CD4-positive, alpha-beta memory T cell (primary cell): ENCODE measurements at places on chromosomes 12 and 14. TPM values are rescaled to one million over a fixed set of nuclear protein-coding genes. Genes with fewer than 3 reads are reported as not detected.

- peak overlapping the region; percentile 92 for H3K27ac ChIP-seq
- no peaks in the 10 kb centered on the region for H3K36me3 ChIP-seq
- DNase-seq: no peak
- no peaks in the 10 kb centered on the region for H3K27me3 ChIP-seq
- peaks cover 51% of the 10 kb centered on the region for H3K4me1 ChIP-seq
These were observed 536 bp downstream of the TM7SF3 start for GRCh38 chr12:27013611-27014084.

DNA sequence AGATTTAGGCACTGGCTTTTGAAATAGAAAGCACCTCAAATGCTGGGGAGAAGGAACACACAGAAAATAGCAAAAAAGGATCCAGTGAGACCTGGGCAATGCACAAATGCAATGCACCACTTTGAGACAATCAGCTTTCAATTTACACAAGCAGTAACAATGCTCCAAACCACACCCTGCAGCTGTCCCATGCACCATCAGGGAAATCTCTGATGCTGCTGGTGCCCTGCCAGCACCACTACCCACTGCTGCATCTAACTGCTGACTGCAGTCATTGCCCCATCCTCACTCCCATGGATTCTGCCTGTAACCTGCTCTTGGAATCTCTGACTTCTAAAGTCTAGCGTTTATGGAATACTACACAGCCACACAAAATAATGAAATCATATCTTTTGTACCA, 21.0 kb upstream of the HMGA2 start:
- no peak overlapping the region for H3K4me3 ChIP-seq
- H3K27ac ChIP-seq: no peak overlapping the region
- DNase-seq: no peak
- no peaks in the 10 kb centered on the region for H3K27me3 ChIP-seq
- H3K4me1 ChIP-seq: no peaks in the 10 kb centered on the region
- no peaks in the 10 kb centered on the region for H3K36me3 ChIP-seq

DNA sequence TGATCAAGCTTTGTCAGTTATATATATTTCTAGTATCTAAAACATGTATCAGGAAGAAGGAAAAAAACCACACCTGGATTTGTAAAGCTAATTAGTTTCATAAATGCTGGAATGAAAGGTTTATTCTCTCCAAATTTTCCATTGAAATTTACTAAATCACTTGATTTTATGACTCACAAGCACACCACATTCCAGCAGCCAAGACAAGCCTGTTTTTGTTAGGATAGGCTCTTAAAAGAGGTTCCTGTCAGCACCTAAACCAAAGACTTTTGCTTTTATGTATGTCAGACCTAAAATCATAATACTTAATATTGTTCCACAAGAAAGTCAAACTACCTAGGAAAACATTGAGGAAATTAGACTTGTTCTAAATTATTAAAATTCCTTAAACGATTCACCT, 85.3 kb upstream of the PAWR start:
- H3K4me3 ChIP-seq: no peak overlapping the region
- H3K27ac ChIP-seq: no peak overlapping the region
- peaks cover 17% of the 10 kb centered on the region for H3K36me3 ChIP-seq
- H3K27me3 ChIP-seq: no peaks in the 10 kb centered on the region
- H3K4me1 ChIP-seq: no peaks in the 10 kb centered on the region

- H3K27me3 ChIP-seq: no peaks in the 10 kb centered on the region
- H3K36me3 ChIP-seq: no peaks in the 10 kb centered on the region
- H3K27ac ChIP-seq: no peak overlapping the region
- DNase-seq: no peak
- no peaks in the 10 kb centered on the region for H3K4me1 ChIP-seq
These were observed 1018.5 kb downstream of the LRFN5 start for GRCh38 chr14:42624980-42625761.

MAP3K9 gene
- total RNA-seq: 6.4 TPM

DCN gene
- not detected for total RNA-seq

DTX3 gene
- total RNA-seq: 33.8 TPM

CLEC7A gene
- 0.89 TPM for total RNA-seq

FOXM1 gene
- 0.44 TPM for total RNA-seq

STAC3 gene
- 2.7 TPM for total RNA-seq
